Stimulated activated CD8-positive, alpha-beta memory T cell treated with anti-CD3 and anti-CD28 coated beads, Interleukin-4, amount 100 ng/mL, for 1 hour (primary cell): ENCODE measurements at places on chromosomes 5 and 9.
A peak's percentile ranks its signal among the peaks of the same experiment; 100 is the strongest.

DNA sequence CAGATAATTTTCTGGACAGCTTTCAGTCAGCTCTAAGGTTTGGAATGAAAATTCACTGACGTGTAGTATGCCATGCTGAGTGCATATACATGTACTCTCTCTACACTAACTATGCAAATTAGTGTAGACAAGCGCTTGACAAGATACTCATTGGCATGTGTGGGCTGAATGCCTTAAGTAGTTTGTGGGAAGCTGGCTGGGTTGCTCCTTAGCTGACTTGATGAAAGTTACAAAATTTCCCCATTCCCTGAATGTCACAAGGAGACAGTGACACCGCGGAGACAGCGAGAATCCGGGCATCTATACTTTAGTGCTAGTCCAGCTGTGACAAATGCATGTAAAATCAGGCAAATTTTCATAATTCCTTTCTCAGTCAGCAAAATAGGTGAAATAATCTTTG, 51.6 kb upstream of the C5orf46 start:
- DNase-seq: no peak

DNA sequence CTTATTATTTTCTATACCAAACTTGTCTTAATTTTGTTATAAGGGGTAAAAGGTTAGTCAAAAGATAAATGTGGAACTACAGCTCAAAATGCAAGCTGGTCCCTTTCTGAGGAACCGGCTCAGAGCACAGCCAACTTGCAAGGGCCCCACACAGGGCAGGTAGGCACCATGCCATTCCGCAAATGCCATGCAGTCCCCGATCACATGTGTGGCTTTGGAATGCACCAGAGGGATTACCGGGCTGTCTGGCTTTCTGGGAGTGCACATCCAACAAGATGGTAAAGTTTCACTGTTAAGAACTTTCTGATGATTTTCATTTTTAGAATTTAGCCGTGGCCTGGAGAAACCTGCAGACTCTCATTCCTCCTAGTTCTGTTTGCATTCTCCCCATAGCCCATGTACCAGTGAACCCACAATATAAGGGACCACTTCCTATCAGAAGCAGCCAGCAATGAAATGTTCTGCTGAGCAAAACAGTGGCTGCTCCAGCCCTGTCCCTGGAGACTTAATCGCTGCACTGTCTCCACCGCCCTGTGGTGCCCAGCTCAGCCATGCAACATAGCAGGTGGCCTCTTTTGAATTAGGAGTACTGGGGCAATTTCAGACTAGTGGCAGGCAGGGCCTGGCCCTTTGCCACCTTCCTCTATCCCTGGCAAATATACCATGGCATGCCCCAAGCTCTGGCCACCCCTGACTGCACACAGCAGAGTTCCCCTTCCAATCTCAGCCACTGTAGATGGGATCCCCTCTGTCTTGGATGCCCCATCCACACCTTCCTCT, 11.4 kb downstream of the SHB start:
- no peak for DNase-seq

GRCh38 chr9:110995420-110996340, 42.6 kb downstream of the LPAR1 start:
- DNase-seq: no peak

GRCh38 chr5:171137768-171138525, 171.1 kb upstream of the TLX3 start:
- DNase-seq: no peak

DNA sequence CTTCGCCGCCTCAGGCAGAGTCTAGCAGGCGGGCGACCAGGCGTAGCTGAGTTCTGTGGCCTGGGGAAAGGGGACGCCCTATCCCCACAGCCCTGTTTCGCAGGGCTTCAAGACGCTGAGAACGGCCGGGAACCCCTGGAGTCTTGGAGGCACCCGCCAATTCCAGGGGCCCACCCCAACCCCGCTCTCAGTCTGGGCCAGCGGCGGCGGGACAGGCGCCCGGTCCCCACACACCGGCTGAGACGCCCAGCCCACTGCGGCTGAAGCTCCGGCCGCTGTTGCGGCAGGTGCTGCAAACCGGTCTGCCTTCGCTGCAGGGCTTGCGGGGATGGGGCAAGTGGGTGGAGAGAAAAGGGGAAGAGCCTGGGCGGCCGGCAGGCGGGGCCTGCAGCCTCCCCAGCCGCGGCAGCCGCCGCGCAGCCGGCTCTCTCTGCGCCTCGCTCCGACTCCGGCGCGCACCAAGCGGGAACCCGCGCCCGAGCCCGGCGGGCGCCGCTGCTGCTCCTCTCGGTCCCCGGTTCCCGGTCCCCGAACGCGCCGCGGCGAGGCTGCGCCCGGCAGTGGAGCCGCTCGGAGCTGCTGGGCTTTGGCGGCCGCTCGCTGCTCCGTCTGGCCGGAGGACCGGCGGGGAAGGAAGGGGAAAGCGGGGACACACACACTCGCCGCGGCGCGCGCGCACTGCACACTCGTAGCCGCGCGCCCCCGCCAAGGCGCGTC, at the start of gene PIP5K1B:
PIP5K1B (plus strand) TSS at position 427 of the 717 bp plus-strand sequence. CDS start 117,375 bp downstream, outside the sequence.
- DNase-seq: no peak

DNA sequence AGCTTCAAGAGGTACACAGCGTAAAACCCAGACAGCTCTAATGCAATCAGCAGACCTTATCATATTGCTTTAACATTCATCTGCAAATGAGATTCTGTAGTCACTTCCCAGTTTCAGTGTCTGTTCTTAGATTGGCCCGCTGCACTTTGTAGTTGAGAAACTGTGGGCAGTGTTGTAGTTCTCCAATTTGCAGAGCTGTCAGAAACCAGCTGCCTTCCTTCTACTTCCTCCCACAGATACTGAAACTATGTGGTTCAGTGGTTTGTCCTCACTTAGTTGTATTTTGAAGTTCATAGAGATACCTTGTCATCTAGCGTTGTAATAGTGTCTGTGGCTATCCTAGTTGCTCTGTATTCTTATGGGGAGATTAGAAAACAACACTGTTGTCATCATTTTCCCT, 39.6 kb upstream of the TRIM36 start:
- no peak for DNase-seq

DNA sequence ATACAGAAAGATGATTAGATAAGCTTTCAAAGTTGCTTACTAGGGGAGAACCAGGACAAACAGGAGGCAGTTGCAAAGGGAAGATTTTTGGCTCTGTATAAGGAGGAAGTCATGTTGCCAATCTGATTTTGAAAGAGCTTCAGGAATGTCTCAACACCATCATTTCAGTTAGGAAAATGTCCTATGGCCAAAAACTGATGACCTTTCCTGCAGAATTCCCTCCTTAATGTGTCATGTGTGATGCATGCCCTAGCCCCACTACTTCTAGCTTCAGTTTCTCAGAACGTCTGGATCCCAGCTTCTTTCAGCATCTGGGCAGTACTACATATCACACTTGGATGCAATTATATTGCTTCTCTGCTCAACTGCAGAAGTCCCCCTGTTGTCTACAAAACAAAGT, 211.5 kb upstream of the NREP start:
- no peak for DNase-seq

GRCh38 chr5:173498739-173499470, 117.5 kb downstream of the BOD1 start:
- DNase-seq: no peak

DNA sequence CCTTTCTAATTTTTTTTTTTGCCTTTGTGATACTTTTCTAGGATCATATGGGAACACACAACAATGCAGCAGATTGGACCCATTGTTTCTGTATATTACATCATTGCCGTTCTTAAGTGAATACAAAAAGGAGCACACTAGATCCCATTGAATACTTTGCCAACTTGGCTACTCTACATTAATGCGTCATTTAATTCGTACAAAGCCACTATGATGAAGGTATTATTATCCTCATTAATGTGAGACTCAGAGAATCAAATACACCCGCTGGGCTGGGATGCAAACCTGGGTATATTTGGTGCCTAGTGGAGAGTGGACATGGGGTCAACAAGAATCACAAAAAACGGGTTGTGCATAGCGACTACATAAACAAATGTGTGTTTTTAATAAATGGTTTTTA, 31.9 kb downstream of the OR2K2 start:
- DNase-seq: no peak

- DNase-seq: no peak
Measured at GRCh38 chr9:33517373-33517772, 6.7 kb upstream of the ANKRD18B start.

GRCh38 chr9:129776938-129777768, 24.3 kb upstream of the PTGES start:
- peak; percentile 19 for DNase-seq
